HT1080 (cell line): ENCODE measurements at places on chromosomes 13 and 19. TPM values are rescaled to one million over a fixed set of nuclear protein-coding genes. Genes with fewer than 3 reads are reported as not detected.
A peak's percentile ranks its signal among the peaks of the same experiment; 100 is the strongest.

The UGGT2 gene
- 18.5 and 24.5 TPM in 2 replicates for total RNA-seq

GRCh38 chr19:39599116-39599515 is 3.2 kb upstream of the LGALS13 start:
- DNase-seq, result no peak

The DIAPH3 gene
- total RNA-seq, result 11.8 and 13.1 TPM in 2 replicates

GRCh38 chr13:75935805-75936204 is 299.7 kb downstream of the LMO7 start:
- no peak for DNase-seq

- DNase-seq, result no peak
Observed at GRCh38 chr19:10891405-10892086, 20.2 kb downstream of the CARM1 start.

The ZNF726 gene
- total RNA-seq, result 8.7 and 8.8 TPM in 2 replicates

GRCh38 chr13:98384739-98385138 is 192.2 kb downstream of the STK24 start:
- DNase-seq, result peak; percentile 66

The TMEM59L gene
- total RNA-seq, result 0.61 and 1.1 TPM in 2 replicates

The FFAR2 gene
- total RNA-seq, result not detected in 2 replicates
